Activated naive CD8-positive, alpha-beta T cell treated with anti-CD3 and anti-CD28 coated beads, Interleukin-2, amount 10 ng/mL, durations not matched to agents 7 days and 5 days (primary cell): ENCODE measurements at places on chromosomes 13 and 19. TPM values are rescaled to one million over a fixed set of nuclear protein-coding genes. Genes with fewer than 3 reads are reported as not detected.

DNA sequence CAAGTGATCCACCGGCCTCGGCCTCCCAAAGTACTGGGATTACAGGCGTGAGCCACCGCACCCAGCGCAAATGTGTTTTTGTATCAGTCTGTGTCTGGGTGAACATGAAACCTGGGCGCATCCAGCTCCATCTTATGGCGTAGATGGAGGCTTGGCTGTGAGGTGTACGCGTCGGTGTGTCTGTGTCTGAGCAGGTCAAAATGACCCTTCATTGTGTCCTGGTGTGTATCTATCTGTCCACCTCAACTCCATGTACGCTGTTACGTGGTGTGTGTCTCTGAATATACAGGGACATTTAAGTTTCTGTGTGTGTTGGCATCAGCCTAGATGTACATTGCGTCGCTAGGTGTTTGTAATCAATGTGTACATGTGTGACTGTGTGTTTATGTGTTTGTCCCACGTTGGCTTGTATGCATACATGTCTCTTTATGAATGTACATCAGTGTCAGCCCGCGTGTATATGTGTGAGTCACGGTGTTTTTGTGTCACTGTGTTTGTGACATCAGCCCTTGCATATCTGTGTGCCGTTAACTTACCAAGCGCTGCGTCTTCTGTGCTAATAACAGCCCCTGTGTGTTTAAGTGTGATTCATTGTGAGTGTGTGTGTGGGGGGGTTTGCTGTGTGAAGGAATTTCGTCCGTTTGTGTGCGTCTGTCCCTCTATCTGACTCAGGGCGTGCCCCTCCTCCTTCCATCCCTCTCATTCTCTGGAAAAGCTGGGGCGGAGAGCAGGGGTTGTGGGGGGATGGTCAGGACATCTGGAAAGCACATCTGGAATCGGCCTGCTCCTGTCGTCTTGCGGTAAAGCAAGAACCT is 6.4 kb downstream of the AXL start:
- no peak for DNase-seq

The RXFP2 gene
- not detected for total RNA-seq

The ERICH6B gene
- total RNA-seq = not detected

DNA sequence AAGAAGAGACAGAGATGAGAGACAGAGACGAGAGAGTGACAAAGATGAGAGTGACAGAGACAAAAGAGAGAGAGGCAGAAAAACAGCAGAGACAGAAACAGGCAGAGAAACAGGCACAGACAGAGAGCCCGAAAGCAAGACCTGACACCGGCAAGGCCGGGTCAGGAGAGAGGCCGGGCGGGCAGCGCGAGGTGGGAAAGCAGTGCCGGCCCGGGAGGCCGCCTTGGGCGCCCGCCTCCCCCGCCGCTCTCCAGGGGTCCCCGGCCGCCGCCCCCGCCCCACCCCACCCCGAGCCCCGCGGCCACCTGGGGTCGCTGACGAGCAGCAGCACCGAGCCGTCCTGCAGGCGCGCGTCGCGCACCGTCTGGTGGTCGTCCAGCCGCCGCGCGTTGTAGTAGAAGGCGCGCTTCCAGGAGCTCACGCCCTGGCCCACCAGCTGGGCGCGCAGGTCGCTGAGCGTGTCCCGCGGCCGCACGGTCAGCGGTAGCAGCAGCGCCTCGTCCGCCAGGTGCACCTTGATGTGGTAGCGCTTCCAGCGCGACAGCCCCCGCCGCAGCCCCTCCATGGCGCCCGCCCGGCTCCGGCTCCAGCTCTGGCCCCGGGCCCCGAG is at the start of gene TINCR:
TINCR (minus strand) TSS at position 594 of the 610 bp plus-strand sequence.
- DNase-seq = no peak

The CYP4F8 gene
- total RNA-seq = not detected

DNA sequence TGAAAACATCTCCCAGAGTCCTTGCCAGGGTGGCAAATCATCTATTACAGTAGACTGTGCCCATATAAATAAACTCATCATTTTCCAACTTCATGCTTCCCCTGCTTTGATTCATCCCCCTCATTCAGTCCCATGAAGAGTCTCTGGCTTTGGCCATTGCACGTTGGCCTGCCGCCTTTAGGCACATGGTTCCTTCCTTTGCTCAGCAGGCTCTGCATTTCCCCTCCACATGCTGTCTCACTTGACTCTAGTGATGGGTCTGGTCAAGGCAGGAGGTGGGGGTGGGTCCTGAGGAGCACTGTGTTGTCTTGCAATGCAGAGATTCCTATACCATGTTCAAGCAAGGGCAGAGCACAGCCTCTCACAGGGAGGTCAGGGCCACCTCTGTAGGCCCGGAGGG is 48.8 kb upstream of the ARGLU1 start:
- DNase-seq = no peak

- no peak for DNase-seq
Measured at GRCh38 chr13:60758637-60759036, 361.6 kb downstream of the TDRD3 start.

The RASL11A gene
- 2.1 TPM for total RNA-seq

The CEACAM5 gene
- total RNA-seq = not detected

The ZNF865 gene
- 18.3 TPM for total RNA-seq

GRCh38 chr19:29731331-29731850 is 16.3 kb upstream of the C19orf12 start:
- DNase-seq = no peak

- DNase-seq = no peak
Measured at GRCh38 chr19:12913011-12913561, 6.0 kb downstream of the SYCE2 start.

GRCh38 chr13:42495751-42496150 is 78.2 kb upstream of the TNFSF11 start:
- no peak for DNase-seq

DNA sequence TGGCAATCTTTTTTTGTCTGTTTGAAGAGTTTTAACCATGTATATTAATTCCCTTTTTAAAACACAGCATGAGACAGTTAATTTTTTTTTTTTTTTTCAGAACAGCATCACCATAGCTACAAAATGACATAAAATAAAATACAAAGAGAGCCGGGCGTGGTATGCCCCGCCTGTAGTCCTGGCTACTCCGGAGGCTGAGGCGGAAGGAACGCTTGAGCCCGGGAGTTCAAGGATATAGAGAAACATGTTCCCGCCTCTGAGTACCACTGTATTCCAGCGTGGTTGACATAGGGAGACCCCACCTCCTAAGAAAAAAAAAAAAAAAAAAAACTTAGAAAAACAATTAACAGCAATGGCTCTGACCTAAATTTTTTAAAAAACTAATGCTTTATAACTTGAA is 10.0 kb upstream of the INSR start:
- no peak for DNase-seq

The CYP2F1 gene
- not detected for total RNA-seq

GRCh38 chr19:42368765-42369164 is 21.3 kb downstream of the CNFN start:
- no peak for DNase-seq

GRCh38 chr19:35696835-35697234 is 7.5 kb upstream of the ZBTB32 start:
- no peak for DNase-seq

The TNFSF9 gene
- total RNA-seq = 3.7 TPM

- no peak for DNase-seq
Measured at GRCh38 chr13:108903613-108904012, 274.2 kb downstream of the MYO16 start.

The CCDC106 gene
- total RNA-seq = 12.1 TPM

The PODNL1 gene
- 1.2 TPM for total RNA-seq

The NLRP4 gene
- not detected for total RNA-seq

GRCh38 chr19:1968279-1969175 is 27.6 kb downstream of the CSNK1G2 start:
- no peak for DNase-seq

- DNase-seq = no peak
Measured at GRCh38 chr19:28171983-28172382, 1041.0 kb downstream of the UQCRFS1 start.

GRCh38 chr19:45827459-45828093 is 12.5 kb upstream of the RSPH6A start:
- no peak for DNase-seq

The UNC13A gene
- 0.25 TPM for total RNA-seq

DNA sequence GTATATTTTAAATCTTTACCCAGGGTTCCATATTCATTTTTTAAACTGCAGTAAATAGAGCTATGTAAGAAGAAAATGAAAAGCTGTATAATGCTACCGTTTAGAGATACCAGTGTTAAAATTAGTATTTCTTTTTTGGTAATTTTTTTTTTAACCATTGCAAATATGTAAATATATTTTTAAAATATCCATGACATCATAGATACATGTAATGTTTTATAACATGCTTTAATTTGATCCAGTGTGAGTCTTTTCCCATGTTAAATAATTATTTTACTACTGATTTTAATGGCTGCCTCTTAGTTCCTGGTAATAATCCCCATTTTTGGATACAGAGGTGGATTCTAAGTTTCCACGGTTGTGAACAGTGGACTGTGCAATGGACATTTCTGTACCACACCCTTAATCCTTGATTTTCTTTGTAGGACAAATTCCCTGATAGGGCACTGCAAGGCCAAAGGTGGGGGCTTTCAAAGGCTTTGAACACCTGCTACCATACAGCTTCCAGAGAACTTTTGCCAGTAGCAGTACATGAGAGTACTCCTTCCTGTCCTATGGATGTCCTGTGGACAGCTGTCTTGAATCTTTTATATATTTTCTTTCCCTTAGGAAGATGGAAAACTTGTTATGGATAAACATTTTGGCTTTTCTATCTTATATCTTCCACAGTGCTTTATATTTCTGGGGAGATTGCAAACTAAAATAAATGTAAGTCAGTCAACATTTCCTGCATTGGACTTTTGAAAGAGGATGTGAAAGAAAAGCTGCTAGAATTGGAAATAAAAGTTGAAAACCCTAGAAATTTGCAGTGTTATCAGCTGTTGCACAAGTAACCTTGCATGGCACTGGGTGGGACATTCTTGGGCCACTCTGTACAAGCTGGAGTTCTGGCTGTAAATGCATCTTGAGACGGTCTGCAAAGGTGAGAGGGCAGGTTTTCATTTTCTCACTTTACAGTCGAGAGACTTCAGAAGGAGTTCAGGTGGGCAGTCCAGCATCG is 46.8 kb downstream of the ARHGEF7 start:
- DNase-seq = no peak

GRCh38 chr13:51453207-51453958 is 547 bp upstream of the INTS6 start:
- DNase-seq = peak; percentile 87
